ENCODE measurements at places on chromosomes 1 and 21. TPM values are rescaled to one million over a fixed set of nuclear protein-coding genes. Genes with fewer than 3 reads are reported as not detected.

SAMD13 gene
- total RNA-seq: 2.3 TPM

MR1 gene
- 2.1 TPM for total RNA-seq

MYCL gene
- 1.7 TPM for total RNA-seq

ARHGAP30 gene
- 2.1 TPM for total RNA-seq

OR2G6 gene
- total RNA-seq: not detected

SYPL2 gene
- 22.7 TPM for total RNA-seq

IL19 gene
- not detected for total RNA-seq

CASQ2 gene
- 700 TPM for total RNA-seq

NPR1 gene
- 19.2 TPM for total RNA-seq

KCNJ10 gene
- not detected for total RNA-seq

OR2L8 gene
- not detected for total RNA-seq
